Naive thymus-derived CD4-positive, alpha-beta T cell (primary cell): ENCODE measurements at places on chromosomes 13 and 19. TPM values are rescaled to one million over a fixed set of nuclear protein-coding genes. Genes with fewer than 3 reads are reported as not detected.

GRCh38 chr13:100100115-100100879 lies 11.4 kb downstream of the PCCA start:
- H3K27me3 ChIP-seq, result no peaks in the 10 kb centered on the region
- no peak overlapping the region for H3K4me3 ChIP-seq
- H3K36me3 ChIP-seq, result no peaks in the 10 kb centered on the region
- no peak for DNase-seq
- no peak overlapping the region for H3K27ac ChIP-seq

The CRB3 gene
- total RNA-seq, result 5.7 TPM

The ZNF570 gene
- 3.9 and 5.1 TPM in 2 replicates for total RNA-seq

- H3K27me3 ChIP-seq, result peaks cover 24% of the 10 kb centered on the region
- H3K4me1 ChIP-seq, result no peaks in the 10 kb centered on the region
- H3K27ac ChIP-seq, result no peak within 1 kb of the TSS
- H3K4me3 ChIP-seq, result no peak within 1 kb of the TSS
- peak; percentile 48 for DNase-seq
Observed at GRCh38 chr19:40217934-40218890, at the start of gene TTC9B. TTC9B (minus strand) TSS chr19:40218384; CDS start chr19:40218381, 3 bp downstream.

GRCh38 chr19:39122934-39123731 lies 2.5 kb upstream of the PAK4 start:
- no peak overlapping the region for H3K27ac ChIP-seq
- DNase-seq, result no peak
- no peaks in the 10 kb centered on the region for H3K27me3 ChIP-seq

GRCh38 chr19:53004242-53004641 lies 9.5 kb upstream of the ERVV-1 start:
- no peak overlapping the region for H3K27ac ChIP-seq
- no peak overlapping the region for H3K4me3 ChIP-seq
- DNase-seq, result no peak
- no peaks in the 10 kb centered on the region for H3K36me3 ChIP-seq
- no peaks in the 10 kb centered on the region for H3K4me1 ChIP-seq

The CRTC1 gene
- 8.4 and 9.8 TPM in 2 replicates for total RNA-seq

GRCh38 chr13:60175571-60175970 lies 11.8 kb upstream of the DIAPH3 start:
- H3K27ac ChIP-seq, result no peak overlapping the region
- H3K36me3 ChIP-seq, result no peaks in the 10 kb centered on the region
- no peaks in the 10 kb centered on the region for H3K4me1 ChIP-seq

DNA sequence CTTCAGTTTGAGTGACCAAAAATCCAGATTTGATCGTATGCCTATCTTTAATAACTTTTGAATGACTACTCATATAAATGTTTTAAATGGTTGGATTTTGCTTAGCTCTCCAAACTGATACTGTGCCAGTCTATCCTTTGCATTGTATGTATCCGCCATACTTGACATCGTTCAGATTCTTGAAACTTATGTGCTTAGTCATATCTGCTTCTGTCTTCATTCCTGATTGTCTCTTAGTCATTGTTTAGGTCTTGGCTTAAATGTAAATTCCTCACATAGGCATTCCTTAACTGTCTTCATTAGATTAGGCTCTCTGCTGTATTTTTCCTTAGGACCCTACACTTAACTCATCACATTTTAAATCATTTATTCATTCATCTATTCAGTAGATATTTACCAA lies 126.0 kb downstream of the PCCA start:
- H3K27me3 ChIP-seq, result no peaks in the 10 kb centered on the region
- H3K27ac ChIP-seq, result no peak overlapping the region
- H3K36me3 ChIP-seq, result no peaks in the 10 kb centered on the region
- DNase-seq, result no peak
- H3K4me1 ChIP-seq, result no peaks in the 10 kb centered on the region

DNA sequence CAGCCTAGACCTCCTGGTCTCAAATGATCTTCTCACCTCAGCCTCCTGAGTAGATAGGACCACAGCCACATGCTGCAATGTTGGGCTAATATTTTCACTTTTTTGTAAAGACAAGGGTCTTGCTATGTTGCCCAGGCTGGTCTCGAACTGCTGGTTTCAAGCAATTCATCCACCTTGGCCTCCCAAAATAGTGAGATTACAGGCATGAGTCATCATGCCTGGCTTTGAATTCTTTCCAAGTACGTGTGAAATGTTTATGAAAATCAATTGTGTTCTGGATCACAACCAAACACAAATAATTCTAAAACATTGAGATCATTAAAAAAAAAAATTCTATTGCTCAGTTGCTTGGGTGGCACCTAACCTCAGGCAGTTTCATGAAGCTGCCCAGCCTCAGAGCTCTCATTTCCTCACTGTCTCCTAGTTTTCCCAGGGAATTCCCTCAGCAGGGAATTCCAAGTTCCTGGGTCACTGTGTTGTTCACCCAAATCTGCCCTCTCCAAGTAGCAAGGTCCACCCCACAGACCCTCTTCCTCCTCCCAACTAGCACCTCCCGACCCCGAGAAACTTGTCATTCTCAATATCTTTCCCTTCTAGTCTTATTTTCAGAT lies 44.8 kb downstream of the ING1 start:
- DNase-seq, result no peak
- H3K36me3 ChIP-seq, result no peaks in the 10 kb centered on the region
- no peaks in the 10 kb centered on the region for H3K4me1 ChIP-seq

The LGALS4 gene
- 9.8 TPM for total RNA-seq

DNA sequence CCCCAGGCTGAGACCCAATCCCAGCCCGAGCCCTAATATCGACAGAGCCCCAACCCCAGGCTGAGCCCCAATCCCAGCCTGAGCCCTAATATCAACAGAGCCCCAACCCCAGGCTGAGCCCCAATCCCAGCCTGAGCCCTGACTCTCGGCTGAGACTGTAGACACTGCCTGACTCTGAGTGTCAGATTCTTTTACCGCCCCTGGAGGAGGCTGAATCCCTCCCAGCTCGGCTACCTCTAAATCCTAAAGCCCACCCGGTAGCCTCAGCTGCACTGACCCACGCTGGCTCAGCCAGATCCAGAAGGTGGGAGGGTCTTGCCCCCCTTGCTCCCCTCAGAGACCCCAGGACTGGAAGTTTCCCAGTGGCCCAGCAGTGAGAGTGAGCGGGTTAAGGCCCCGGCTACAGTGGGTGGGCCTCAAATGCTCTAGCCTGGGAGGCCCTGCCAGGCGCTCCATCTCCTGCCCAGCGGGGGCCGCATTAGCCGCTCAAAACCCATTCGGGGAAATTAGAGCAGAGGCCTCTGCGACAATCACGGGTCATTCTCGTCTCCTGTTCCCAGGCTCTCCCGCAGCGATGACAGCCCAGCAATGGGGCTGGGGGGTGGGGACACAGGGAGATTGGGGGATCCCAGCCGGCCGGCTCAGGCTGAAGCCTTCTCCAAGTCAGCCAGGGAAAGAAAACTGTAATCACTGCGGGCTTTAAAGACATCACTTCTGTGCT lies 43.8 kb downstream of the ZNRF4 start:
- DNase-seq, result no peak
- no peaks in the 10 kb centered on the region for H3K36me3 ChIP-seq
- H3K4me3 ChIP-seq, result no peak overlapping the region
- H3K4me1 ChIP-seq, result no peaks in the 10 kb centered on the region

- H3K27me3 ChIP-seq, result no peaks in the 10 kb centered on the region
- H3K4me3 ChIP-seq, result no peak overlapping the region
- no peaks in the 10 kb centered on the region for H3K4me1 ChIP-seq
- no peak for DNase-seq
Observed at GRCh38 chr13:77415253-77416071, 88.6 kb upstream of the MYCBP2 start.

DNA sequence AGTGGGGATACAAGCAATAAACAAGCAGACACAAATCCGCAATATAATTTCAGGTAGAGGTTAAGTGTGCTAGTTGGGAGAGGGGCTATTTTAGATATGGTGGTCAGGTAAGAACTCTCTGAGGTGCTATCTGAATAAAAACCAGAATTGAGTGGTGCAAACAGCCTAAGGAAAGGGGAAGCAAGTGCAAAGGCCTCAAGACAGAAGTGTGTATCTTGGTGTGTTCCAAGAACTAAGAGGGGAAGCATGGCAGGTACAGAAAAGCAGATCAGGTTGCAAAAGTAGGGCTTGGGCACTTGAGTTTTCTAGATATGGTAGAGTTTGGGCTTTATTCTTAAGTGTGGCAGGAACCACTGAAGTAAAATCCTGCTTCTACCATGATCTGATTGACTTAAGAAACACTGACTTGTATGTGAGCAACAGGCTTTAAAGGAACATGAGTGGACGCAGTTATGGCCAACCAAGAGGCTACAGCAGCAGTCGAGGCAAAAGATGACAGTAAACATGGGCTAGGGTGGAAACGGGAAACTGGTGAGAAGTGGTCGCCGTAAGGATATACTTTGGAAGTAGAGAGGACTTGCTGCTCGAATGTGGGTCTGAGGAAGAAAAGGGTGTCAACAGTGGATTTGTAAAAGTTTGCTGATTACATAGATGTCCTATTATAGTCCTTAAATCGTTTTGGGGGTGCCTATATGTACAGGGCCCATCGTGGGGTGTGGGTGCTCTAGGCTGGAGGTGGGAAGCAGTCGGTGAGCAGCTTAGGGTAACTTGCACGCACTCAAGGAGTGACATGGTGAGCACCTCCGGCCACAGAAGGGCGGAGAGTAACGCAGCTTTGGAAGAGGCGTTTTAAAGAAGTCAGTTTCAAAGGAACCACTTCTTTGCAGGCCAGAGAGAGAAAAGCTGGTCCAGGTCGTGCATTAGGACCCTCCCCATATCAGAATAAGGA lies 677 bp downstream of the TGDS start:
- peaks cover 3% of the 10 kb centered on the region for H3K36me3 ChIP-seq
- peak; percentile 29 for DNase-seq
- no peaks in the 10 kb centered on the region for H3K27me3 ChIP-seq
- H3K4me1 ChIP-seq, result peaks cover 16% of the 10 kb centered on the region
- H3K4me3 ChIP-seq, result peak overlapping the region; percentile 92
- peak overlapping the region; percentile 80 for H3K27ac ChIP-seq

The COPE gene
- 278 and 283 TPM in 2 replicates for total RNA-seq

GRCh38 chr13:103243495-103243894 lies 177.3 kb upstream of the SLC10A2 start:
- H3K27ac ChIP-seq, result no peak overlapping the region
- DNase-seq, result no peak
- H3K27me3 ChIP-seq, result no peaks in the 10 kb centered on the region
- no peaks in the 10 kb centered on the region for H3K36me3 ChIP-seq

DNA sequence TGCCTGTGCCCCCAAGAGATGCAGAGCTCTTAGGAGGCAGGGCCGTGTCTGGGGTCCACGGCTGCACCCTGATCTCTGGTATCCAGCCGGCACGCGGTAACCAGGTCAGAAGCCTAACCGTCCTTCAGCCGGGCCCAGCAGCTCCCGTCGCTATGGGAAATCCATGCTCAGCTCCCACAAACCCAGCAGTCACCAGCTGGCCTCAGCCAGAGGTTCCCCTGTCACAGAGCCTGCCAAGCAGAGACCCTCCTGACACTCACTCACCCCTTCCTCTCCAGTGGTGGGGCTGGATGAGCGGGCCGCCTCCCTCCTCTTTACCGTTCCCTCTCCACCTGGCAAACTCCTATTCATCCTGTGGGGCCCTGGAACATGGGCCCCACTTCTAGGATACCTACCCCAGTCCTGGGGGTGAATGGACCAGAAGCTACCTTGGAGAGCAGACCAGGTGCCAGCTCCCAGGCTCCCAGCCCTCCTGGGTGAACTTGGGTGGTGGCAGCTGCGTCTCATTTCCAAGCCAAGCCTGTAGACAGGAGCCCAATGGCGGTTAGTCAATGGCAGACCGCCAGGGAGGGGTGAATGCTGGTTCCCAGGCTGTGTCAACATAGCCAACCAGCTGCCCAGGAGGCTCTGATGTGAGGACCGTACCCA lies 21.4 kb upstream of the TCF3 start:
- no peak overlapping the region for H3K27ac ChIP-seq
- peaks cover 6% of the 10 kb centered on the region for H3K4me1 ChIP-seq
- no peak overlapping the region for H3K4me3 ChIP-seq
